Amniotic stem cell (primary cell): ENCODE measurements at places on chromosomes 1 and 21.

GRCh38 chr1:101364370-101365120 is 127.7 kb downstream of the S1PR1 start:
- DNase-seq: no peak

- no peak for DNase-seq
Observed at GRCh38 chr21:35035581-35035980, 13.5 kb downstream of the RUNX1 start.

- no peak for DNase-seq
Observed at GRCh38 chr1:44777969-44778635, 2.8 kb downstream of the RPS8 start.

DNA sequence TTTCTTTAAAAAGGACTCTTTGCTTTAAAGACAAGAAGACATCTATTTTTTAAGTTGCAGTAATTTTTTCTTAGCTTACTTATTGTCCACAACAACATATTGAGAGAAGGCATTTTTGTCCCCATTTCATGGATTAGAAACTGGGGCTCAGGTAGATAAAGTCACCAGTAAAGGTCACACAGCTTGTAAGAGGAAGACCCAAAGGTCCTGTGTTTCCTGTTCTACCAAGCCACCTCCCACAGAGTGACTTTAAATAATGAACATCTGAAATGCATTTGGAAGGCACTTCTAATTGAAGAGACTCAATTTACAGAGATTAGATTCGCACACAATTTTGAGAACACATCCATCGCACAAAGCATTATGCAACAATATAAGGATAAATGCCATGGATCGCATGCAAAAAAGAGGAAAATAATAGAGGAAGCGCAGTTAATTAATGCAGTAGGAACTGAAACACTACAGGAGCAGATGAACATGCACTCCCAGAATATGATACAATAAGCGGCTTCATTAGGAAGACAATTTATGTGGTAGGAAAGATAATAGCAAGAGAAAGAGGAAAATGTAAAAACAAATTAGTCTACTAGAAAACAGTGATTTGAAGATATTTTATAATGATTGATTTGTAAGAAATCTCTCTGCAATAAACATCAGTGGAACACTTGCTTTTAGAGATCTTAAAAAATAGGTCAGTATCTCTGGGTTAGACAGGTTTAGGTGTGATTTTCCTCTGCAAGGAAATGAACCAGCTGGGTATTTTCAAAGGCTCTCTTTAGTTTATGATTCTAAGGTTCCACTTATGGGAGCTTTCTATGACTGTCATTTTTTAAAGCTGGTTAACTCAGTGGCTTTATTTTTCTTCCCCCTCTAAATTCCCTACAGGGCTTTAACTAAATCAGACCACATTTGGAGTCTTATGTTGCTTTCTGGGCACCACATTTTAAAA is 27.1 kb upstream of the CD2 start:
- DNase-seq: no peak

DNA sequence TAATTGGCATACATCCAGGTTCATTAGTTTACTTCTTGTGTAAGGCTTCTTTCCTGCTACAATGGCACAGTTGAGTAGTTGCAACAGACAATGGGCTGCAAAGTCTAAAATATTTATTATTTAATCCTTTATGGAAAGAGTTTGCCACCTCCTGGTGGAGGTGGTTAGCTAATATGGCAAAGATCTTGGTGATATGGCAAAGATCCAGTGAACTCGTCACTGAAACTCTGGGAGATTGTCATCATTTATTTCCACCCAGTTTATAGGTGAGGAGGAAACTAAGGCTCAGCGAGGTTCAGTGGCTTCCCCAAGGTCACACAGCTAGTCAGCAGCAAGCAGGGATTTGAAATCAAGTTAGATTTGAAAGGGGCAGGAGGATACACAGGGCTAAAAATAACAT is 16.1 kb upstream of the IFFO2 start:
- no peak for DNase-seq

DNA sequence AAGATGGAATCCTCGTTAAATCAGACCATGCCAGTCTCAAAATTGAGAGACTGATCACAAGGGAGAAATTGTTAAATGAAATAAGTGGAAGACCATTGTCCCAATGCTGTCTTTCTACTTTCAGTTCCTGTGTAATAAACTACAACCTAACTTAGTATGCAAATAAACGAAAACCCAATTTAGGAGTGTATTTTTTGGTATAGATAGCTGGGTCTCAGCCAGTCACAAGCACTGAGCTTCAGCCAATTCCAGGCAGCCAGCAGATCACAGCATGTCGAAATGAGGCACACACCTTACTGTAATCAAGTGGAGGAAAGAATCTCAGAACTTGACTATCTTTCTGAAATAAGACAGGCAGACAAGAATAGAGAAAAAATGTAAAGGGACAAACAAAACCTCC is 33.0 kb upstream of the VN1R5 start:
- DNase-seq: no peak

GRCh38 chr1:180947901-180948640 is 35.4 kb downstream of the KIAA1614 start:
- no peak for DNase-seq

DNA sequence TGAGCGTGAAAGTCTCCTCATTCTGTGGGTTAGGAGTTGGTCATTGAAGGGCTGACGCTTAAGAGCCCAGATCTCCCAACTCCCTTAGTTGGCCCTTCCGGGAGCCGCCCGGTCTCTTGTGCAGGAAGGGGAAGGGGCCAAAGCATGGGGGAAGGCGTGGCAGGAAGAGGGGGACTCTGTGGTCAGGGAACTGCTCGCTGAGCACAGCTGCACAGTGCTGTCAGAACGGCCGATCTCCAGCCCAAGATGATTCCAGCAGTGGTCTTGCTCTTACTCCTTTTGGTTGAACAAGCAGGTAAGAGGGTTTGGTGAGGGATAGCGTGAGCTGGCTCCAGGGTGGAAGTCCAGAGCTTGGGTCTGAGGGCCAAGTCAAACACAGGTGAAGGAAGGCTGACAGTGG is at the start of gene FCER1G:
FCER1G (plus strand) TSS at position 220 of the 400 bp plus-strand sequence; CDS start at position 247, 27 bp downstream.
- no peak for DNase-seq

GRCh38 chr1:70587872-70588366 is 176.9 kb downstream of the CTH start:
- no peak for DNase-seq

DNA sequence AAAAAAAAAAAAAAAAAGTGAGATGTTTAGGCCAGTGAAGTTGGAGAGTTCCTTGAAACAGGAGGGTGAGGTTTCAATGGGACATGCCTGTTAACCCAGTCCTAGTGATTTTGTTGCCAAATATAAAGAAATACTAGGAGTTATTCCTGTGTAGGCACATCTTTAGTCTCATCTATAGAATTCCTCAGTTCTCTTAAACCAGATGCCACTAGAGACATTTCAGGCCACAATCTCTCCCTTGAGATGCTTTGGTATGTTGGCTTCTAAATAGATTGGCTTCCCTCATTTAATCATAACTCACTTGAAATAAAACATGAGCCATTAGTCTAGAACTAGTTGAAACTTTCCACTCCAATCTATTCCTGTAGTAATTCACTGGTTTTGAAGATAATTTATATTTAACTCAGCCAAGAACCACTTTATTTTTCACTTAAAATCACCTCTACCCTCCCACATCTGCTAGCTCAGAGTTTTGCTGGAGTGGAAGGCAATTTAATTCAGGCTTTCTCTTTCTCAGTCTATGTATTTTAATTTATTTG is 29.8 kb downstream of the GPR137B start:
- no peak for DNase-seq

DNA sequence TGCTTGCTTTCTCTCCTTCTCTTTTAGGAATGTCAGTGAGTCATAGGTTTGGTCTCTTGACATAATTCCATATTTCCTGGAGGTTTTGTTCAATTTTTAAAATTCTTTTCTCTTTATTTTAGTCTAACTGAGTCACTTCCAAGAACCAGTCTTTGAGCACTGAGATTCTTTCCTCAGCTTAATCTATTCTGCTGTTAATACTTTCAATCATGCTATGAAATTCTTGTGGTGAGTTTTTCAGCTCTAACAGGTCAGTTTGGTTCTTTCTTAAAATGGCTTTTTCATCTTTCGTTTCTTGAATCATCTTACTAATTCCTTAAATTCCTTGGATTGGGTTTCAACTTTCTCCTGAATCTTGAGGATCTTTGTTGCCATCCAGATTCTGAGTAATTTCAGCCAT is 321.0 kb downstream of the PTBP2 start:
- DNase-seq: no peak

GRCh38 chr1:63316984-63317816 is 5.2 kb upstream of the FOXD3 start:
- DNase-seq: no peak
